Right ventricle myocardium inferior (tissue), 1 donor: ENCODE measurements at places on chromosomes 5 and 9. TPM values are rescaled to one million over a fixed set of nuclear protein-coding genes. Genes with fewer than 3 reads are reported as not detected.

TRIM7 gene
- total RNA-seq: 14.4 TPM

MSX2 gene
- 1.4 TPM for total RNA-seq

ARL14EPL gene
- total RNA-seq: not detected

DNA sequence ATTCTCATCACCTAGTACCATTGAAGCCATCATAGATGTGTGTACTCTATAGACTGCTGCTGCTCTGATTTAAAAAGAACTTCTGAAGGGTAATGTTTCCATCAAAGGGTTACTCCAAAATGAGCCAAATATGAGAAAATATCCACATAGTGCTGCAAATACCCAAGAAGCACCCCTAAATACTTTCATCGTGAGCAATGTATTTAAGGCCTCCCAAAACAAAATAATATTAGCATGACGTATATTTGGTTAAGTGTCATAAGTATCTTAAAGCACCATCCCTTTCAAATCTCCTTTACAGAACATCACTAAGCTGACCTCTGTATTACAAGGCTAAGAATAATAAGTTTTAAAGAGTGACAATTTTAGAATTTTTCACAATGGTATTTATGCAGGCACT is 421.8 kb downstream of the MTRR start:
- DNase-seq: no peak

GRCh38 chr5:83924891-83925290 is 204.2 kb upstream of the HAPLN1 start:
- no peak for DNase-seq

GRCh38 chr9:6399071-6399470 is 13.9 kb upstream of the UHRF2 start:
- DNase-seq: no peak

DNA sequence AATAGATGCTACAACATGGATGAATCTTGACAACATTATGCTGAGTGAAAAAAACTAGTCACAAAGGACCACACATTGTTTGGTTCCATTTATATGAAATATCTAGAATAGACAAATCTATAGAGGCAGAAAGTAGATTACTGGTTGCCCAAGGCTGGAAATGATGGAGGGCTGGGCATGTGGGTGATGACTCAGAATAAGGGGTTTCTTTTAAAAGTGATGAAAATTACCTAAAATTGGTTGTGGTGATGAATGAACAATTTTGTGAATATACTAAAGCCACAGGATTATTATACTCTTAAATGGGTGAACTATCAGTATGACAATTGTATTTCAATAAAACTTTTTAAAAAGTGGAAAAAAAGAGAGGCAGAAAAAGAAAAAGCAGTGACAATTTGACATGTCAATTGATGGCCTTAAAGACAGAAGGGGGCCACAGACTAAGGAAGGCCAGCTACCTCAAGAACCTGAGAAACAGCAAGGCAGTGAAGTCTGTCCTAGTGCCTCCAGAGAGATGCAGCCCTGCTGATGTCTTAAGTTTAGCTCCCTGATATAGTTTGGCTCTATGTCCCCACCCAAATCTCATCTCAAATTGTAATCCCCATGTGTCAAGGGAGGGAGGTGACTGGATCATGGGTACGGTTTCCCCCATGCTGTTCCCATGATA is 182.7 kb downstream of the PIK3R1 start:
- DNase-seq: no peak

- no peak for DNase-seq
Observed at GRCh38 chr5:109486200-109486804, 76.5 kb upstream of the PJA2 start.

DNA sequence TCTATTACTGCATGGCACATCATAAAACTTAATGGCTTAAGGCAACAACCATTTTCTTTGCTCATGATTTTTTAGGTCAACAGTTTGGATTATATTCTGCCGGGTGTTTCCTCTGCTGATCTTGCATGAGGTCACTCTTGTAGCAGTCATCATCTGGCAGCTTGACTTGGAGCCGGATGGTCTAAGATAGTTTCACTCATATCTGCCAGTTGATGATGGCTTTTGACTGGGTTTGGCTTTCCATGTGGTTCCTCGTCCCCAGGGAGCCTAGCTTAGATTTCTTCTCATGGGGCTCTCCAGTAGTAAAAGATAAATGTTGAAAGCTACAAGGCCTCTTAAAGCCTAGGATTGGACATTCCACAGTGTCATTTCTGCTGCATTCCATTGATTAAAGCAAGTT is 27.4 kb downstream of the LNPEP start:
- no peak for DNase-seq

DNA sequence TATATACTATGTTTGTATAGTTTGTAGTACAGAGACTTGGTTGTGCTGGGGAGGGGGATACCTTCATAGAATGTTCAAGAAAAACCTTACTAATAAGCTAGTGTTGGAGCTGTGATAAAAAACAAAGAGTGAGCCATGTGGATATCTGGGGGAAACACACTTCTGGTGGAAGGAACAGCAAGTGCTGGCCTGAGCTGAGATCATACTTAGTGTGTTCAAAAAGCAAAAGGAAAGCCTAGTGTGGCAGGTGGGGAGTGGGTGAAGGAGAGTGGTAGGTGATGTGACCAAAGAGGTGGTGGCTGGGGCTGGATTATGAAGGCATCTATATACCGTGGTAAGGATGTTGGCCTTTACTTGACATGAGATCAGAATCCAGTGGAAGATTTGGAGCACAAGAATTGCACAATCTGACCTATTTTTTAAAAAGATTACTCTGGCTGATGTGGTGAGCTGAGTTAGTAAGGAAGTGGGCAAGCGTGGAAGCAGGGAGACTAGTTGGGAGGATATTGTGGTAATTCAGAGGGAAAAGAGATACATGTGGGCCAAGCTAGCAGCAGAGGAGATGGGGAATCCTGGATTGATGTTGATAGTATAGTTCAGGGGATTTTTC is 26.6 kb downstream of the PALM2AKAP2 start:
- DNase-seq: no peak

DNA sequence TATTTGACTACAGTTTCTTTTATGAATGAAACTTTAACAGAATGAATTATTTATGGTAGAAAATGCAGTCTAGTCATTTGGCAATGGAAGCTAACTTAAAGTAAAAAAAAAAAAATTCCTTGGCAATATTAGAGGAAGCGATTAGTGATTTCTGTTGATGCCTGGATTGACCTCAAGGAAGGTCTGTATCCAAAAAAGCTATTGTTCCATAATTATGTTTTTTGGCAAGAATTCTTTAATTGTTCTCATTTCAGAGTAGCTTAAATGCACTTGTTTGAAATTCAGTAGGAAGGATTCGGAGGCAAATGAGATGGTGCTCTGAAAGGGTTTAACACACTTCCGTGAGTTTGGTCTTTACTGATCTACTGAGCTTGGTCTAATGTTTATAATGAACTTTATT is 61.8 kb downstream of the ITGA1 start:
- DNase-seq: no peak

- no peak for DNase-seq
Observed at GRCh38 chr5:143843461-143843860, 31.5 kb downstream of the HMHB1 start.

DNA sequence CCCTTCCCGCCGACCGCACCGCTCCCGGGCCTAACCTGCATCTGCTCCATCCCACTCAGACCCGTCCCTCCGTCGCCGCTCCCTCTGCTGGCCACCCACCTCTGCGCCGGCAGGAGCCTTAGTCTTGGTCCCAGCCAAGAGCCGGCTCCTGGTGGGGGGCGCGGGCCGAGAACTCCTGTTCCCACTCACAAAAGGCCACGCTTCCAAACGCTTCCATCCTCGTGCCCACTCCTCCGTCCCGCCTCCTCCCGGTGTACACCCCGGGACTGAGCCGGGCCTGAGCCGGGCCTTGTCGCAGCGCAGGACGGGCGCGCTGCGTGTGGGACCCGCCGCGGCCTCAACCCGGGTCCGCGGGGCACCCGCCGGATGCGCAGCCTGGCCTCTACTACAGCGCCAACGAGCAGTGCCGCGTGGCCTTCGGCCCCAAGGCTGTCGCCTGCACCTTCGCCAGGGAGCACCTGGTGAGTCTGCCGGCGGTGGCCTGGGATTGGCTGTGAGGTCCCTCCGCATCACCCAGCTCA is 7.5 kb downstream of the ADAMTS13 start:
- DNase-seq: no peak

GRCh38 chr9:18260521-18260920 is 213.4 kb upstream of the ADAMTSL1 start:
- no peak for DNase-seq

- no peak for DNase-seq
Observed at GRCh38 chr5:72441862-72442540, 65.2 kb downstream of the ZNF366 start.

GRCh38 chr5:35103637-35104299 is 56.0 kb upstream of the AGXT2 start:
- no peak for DNase-seq

DNA sequence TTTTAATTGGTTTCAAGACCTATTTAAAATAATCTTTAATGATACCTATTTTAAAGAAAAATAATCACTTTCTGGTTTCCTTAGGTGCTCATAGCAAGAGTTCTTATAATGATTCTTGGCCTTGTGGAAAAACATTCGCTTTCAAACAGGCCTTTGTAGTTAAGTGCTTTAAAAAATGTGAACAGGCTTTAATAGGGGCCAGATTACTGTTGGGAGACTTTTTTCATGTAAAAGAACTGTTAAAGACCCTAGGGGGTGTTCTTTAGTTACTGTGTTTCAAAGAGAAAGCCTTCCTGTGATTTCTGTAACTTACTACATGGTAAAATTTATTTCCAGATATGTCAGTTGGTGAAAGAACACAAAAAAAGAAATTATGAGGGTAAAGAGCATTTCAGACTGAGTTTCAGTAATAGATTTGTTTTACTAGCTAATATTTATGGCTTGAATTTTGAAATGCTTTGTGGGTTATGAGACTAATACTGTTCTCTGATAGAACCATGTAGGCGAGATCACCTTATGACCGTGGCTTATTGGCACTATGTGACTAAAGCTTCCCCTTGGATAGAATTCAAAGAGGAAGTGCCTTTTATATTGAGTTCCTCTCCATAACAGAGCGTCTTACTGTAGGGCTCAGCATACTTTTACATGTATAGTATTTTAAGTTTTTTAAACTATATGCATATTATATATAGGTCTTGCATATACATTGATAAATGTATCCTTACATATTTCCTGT is 70.7 kb downstream of the CSNK1G3 start:
- no peak for DNase-seq

DNA sequence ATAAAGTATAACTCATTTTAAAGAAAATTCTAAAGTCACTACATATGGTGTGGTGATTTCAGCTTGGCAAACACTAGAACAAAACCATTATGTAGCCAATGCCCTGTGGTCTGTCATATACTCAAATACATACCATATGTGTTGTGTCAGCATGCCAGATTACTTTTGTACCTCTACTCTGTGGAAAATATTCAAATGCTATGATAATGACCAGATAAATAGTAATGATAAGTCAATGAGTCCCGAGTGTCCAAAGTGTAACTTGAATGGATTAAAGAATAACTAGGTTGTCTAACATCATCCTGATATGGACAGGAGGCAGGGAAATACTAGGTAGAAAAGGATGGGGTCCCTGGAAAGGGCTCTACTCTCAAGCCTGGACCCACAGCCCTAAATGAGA is 58.0 kb upstream of the IL6ST start:
- DNase-seq: no peak
